Left ventricle myocardium inferior (tissue), 1 donor: ENCODE measurements at places on chromosomes 3 and 15. TPM values are rescaled to one million over a fixed set of nuclear protein-coding genes. Genes with fewer than 3 reads are reported as not detected.

Gene GALNT15
- 6.6 TPM for total RNA-seq

Gene RAD51
- total RNA-seq: 0.88 TPM

Gene TMEM266
- total RNA-seq: not detected

Gene FETUB
- total RNA-seq: not detected

Gene MESP2
- 0.27 TPM for total RNA-seq

Gene CALML4
- 0.91 TPM for total RNA-seq

Gene OXTR
- 0.14 TPM for total RNA-seq

Gene TBC1D23
- total RNA-seq: 35.9 TPM

DNA sequence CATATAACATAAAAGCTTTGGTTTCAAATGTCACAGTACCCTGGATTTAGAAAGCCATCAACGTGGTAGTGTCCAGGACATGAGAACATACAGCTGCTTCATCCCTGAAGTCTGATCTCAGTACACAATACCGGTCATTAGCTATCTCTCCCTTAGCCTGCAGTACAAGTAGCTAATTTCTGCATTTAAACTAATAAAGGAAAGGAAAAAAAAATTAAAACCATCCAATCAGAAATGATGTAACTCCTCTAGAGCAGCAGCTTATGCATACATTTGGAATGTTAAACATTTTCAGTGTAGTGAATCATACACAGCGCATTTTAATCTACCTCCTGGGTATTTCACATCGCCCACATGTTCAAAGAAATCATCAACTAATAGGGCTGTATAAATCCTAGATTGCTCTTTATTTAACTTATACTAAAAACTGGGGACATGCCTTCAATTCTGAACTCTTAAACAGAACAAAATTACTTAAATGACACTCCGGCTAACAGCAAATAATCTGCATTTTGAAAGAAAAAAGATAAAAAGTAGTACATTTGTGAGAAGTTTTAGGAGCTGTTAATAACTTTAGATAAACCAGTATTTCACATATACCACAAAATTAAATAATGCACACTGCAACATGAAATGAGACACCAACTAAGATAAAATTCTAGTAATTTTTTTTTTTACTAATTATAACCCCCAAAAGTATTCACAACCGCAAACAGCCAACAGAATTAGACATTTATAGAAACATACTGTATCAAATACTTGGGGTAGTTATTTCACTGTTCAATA is 3.7 kb downstream of the IGF2BP2 start:
- no peak for DNase-seq

DNA sequence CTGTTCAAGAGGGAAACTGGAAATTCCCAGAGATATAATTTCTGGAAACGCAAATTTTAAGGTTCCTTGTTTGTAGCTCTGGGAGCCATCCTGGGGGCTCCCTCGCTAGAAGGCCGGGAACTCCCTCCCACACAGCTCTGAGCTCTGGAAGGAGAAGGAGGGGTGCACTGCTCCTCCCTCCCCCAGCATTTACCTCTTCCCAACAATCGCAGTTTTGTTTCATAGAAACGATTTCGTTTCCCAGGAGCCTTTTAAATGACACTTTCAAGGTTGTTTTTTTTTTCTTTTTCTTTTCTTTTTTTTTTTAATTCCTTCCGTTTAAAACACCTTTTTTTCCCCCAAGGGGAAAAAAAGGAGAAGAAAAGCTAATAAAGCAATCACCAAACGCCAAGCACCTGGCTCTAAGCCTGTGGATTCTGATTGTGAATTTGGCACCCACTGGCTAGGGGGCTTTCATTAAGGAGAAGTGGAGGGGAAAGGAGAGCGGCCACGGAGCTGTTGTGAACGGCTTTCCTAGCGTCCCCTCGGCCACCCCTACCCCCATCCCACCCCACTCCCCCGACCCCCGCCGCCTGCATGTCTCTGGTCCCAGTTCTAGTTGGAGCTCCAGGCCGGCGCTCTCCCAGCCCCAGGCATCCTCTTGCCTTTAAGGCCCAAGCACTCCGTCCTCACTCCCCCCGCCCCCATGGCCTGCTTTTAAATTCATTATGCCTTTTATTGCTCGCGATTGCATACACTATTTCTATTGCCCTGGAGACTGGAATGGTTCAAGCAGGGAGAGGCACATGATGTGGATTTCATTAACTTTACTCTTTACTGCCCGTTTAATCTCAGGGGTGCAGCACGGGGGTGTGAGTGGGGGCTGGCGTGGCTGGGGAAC is 13.6 kb upstream of the CCDC33 start:
- no peak for DNase-seq

GRCh38 chr3:32313723-32314473 is 75.4 kb downstream of the CMTM8 start:
- no peak for DNase-seq

DNA sequence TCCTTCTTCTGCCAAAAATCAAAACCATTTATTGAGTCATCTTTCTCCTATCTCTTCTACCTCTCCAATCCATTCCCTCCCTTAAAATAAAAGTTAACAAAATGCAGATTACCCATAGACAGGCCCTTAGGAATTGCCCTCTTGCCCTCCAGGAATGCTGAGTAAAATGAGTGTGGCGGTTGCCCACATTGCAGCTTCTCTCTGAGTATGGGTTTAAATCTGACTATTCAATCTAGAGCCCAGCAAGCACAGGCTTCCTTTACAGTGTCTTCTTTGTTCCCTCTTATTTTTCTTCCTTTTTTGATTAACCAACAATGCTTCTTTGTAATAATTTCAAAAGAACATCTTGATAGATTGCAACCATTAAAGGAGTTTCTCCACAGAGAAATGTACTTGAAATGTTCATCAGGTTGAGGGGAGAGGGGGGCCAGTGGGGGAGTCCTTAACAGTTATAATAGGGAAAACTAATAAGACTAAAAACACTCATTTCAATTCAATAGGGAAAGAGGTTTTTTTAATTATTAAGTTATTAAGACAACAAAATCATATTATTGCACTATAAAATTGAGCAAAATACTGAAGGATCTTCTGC is 135.3 kb upstream of the LMCD1 start:
- no peak for DNase-seq

- DNase-seq: no peak
These were observed 108.1 kb upstream of the AADACL2 start for GRCh38 chr3:151625586-151625985.

DNA sequence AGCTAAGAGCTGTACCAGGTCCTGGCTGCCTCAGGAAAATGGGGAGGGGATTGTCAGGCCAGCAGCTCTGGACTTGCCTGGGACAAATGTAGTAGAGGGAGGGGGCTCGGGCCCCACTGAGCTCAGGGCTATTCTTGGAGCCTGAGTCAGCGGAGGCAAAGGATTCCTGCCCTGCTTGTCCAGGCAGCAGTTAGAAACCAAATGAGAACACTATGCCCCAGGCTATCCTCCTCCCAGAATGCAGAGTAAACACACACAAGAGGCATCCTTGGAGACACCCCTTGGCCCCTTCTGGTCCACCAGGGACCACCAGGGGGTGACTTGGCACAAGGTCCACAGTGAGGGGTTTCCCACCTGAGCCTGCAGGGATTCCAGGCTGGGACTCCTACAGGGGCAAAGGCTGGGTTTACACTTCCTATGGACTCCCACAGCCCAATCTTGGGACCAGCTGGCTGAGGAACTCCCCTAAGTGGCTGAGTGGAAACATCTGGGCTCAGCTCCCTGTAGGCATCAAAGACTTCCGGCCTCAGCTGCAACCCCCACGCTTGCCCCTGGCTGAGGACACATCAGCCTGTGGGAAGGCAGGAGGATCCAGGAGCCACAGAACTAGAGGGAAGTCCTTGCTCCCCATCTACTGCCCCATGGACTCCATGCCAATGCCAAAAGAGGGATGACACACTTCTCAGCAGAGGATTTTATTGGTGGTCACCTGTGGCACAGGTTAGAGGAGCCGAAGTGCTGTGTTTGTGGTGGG is 3.4 kb upstream of the COL7A1 start:
- DNase-seq: peak; percentile 70

DNA sequence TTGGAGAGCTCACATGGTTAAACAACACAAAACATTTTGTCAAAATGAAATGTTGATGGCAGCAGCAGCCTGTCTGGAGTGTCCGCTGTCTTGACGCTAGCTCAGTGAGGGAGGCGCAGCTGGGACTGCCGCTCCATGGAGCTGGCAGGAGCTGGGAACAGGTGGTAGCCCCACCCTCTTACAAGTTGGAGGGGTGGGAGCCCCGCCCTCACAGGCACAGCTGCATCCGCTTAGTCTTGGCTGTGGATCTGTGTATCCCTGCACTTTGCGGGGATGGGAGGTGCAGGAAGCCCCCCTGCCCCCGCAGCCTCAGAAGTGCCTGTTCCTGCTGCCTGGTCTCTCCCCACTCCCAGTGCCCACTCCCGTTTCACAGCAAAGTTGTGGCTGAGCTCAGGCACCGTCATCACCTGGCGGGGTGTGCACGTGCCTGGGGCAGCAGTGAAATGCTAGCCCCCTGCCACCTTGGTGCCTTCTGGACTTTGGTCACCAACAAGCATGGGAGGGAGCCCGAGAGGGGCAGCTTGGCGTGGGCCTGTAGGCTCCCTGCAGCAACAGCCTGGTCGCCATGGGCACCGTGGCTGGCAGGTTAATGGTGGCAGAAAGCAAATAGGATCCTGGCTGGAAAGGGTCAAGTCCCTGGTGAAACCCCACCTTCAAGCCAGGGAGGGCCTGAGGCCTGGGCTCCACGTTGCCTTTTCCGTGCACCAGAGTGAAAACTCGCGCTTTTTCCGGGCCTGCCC is 53.8 kb upstream of the CADM2 start:
- no peak for DNase-seq

GRCh38 chr3:39226106-39226741 is 33.8 kb upstream of the XIRP1 start:
- DNase-seq: no peak

- DNase-seq: no peak
These were observed 43.1 kb upstream of the SLC25A36 start for GRCh38 chr3:140898340-140899180.

GRCh38 chr3:47804577-47804976 is 1.6 kb downstream of the DHX30 start:
- no peak for DNase-seq
